GM12878 (cell line): ENCODE measurements at places on chromosomes 3 and 15. TPM values are rescaled to one million over a fixed set of nuclear protein-coding genes. Genes with fewer than 3 reads are reported as not detected.

The ZNF619 gene
- 5.9 and 7.5 TPM in 2 replicates for total RNA-seq

DNA sequence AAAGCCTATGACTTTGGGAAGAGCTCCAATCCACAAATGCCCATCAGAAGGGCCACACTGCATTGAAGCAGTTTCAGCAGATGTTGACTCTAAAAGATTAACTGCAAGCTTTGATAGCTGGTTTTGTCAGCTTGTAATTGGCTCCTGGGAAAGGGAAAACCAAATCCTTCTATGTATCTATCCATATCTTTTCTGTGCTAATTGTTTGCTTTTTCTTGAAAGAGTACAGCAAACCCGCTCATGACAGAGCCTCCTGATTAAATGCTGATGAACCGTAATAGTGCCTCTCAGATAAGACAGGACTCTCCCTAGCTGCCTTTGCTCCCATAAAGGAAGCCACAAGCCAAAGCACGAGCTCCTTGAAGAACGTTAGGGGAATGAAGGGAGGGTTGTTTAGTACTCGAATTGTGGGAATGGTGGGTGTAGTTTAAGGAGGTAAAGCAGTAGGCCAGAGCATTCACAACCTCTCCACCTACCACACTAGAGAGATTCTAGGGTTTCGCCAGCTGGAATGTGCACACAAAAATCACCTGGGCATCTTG is 33.6 kb upstream of the LRIG1 start:
- H3K27me3 ChIP-seq = no peaks in the 10 kb centered on the region; the same call in 1 of the 2 replicates
- H3K4me3 ChIP-seq = no peak overlapping the region
- H3K36me3 ChIP-seq = no peaks in the 10 kb centered on the region
- H3K4me1 ChIP-seq = no peaks in the 10 kb centered on the region

GRCh38 chr15:99536422-99537040 is 29.3 kb upstream of the MEF2A start:
- no peaks in the 10 kb centered on the region for H3K27me3 ChIP-seq
- no peak for DNase-seq
- H3K36me3 ChIP-seq = no peaks in the 10 kb centered on the region
- peaks cover 8% of the 10 kb centered on the region; the same call in 1 of the 2 replicates for H3K4me1 ChIP-seq
- no peak overlapping the region for H3K4me3 ChIP-seq

DNA sequence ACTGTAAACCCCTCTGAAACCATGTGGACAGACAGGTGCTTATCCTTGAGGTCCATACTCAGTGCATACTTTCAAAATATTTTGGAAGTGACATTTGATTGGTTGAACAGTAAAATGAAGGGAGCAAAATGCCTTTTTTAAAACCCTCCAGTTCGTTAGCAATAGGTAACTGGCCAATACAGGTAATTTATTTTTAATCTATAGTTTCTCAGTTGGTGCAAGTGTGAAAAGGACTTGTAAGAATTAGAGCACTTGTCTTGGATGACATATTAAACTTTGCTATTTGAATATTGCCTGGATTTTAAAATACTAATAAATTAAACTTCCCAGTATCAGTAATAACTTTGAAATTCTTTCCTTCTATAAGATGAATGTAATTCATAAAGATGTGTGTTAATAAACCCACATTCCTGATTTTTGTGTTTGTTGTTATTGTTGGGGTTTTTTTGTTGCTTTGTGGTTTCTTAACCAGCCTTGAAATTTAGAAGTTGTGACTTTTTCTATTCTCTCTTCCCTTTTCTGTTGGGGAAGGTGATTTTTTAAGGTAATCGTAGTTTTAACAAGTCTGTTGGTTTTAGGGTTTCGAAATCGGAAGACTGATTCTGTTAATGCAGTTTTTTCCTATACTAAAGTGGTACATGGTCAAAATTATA is 90.0 kb downstream of the STT3B start:
- H3K27me3 ChIP-seq = no peaks in the 10 kb centered on the region
- peaks cover 25% of the 10 kb centered on the region for H3K4me1 ChIP-seq
- DNase-seq = peak; percentile 41
- H3K27ac ChIP-seq = peak overlapping the region; percentile 0; the same call in 1 of the 2 replicates
- peaks cover 3% of the 10 kb centered on the region; the same call in 1 of the 2 replicates for H3K36me3 ChIP-seq

The CTXN2 gene
- not detected in 2 replicates for total RNA-seq

GRCh38 chr3:156498307-156498706 is 56.6 kb downstream of the SSR3 start:
- no peak for DNase-seq
- H3K36me3 ChIP-seq = no peaks in the 10 kb centered on the region
- peaks cover 3% of the 10 kb centered on the region; the same call in 1 of the 2 replicates for H3K4me1 ChIP-seq
- H3K27ac ChIP-seq = no peak overlapping the region

DNA sequence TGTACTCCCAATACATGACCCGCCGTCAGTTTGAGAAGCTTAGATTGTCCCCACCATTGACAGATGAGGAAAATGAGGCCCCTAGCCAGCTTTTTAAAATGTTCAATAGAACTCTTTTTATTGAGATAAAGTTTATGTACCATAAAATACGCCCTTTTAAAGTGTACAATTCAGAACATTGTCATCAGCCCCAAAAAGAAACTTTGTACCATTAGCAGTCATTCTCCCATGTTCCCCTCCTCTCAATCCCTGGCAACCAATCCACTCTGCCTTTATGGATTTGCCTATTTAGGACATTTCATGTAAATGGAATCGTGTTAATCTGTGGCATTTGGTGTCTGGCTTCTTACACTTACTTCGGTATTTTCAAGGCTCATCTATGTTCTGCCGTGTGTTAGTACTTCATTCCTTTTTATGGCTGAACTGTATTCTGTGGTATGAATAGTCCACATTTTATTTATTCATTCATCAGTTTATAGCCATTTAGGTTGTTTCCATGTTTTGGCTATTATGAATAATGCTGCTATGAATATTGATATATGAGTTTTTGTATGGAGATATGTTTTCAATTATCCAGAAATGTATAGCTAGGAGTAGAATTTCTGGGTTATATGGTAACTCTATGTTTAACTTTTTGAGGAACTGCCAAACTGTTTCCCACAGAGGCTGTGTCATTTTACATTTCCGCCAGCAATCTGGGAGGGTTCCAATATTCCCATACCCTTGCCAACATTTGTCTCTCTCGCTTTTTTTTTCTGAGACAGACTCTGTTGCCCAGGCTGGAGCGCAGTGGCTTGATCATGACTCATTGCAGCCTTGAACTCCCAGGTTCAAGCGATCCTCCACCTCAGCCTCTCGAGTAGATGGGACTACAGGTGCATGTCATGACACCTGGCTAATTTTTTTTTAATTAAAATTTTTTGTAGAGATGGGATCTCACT is 15.3 kb upstream of the PTPN23 start:
- no peaks in the 10 kb centered on the region for H3K36me3 ChIP-seq
- DNase-seq = no peak
- H3K27me3 ChIP-seq = no peaks in the 10 kb centered on the region
- H3K4me1 ChIP-seq = no peaks in the 10 kb centered on the region
- no peak overlapping the region for H3K27ac ChIP-seq

GRCh38 chr3:133276594-133276993 is 123.3 kb upstream of the BFSP2 start:
- H3K4me3 ChIP-seq = no peak overlapping the region
- H3K27ac ChIP-seq = no peak overlapping the region
- H3K27me3 ChIP-seq = no peaks in the 10 kb centered on the region
- no peaks in the 10 kb centered on the region for H3K4me1 ChIP-seq
- DNase-seq = no peak
- no peaks in the 10 kb centered on the region for H3K36me3 ChIP-seq

DNA sequence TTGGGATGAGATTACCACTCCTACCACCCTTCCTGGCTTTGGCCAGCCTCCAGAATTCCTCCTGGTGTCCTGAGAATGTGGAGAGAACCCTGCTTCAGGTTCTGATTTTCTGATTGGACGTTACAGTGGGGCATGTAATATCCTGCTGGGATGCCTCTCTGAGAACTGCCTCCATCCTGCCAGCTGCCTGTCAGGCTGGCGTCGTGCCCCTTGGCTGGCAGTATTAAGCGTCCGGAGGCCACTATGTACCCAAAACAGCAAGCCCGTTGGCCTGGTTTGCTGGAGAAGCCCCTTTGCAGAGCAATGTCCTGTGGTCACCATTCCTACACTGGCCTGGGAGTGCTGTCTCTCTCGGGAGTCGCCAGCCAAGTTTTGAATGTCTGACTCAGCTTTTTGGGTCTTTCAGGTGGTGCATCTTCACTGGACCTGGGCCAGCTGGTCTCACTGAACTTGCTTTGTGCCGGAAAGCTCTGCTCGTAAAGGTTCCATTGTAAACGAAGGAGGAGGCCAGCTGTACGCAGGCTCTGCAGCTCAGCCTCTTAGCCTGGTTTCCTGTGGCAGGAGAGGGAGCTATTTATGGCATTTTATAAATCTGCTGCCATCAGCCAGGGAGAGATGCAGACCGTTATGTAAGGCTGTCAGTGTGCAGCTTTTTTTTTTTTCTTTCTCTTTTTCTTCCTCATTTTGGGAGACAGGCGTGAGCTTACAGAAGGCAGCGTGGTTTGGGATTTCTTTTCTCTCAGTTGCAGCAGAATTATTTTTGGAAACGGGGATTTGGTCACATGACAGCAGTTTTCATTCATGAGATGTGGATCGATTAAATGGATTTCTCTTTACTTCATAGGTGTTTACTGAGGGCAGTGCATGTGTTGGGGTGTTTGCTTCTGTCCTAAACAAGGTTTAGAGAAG is 19.0 kb upstream of the TRAK1 start:
- peak overlapping the region; percentile 7 for H3K27ac ChIP-seq
- H3K4me3 ChIP-seq = peak overlapping the region; percentile 54; the same call in 1 of the 2 replicates
- no peaks in the 10 kb centered on the region for H3K27me3 ChIP-seq
- H3K36me3 ChIP-seq = no peaks in the 10 kb centered on the region; the same call in 1 of the 2 replicates

DNA sequence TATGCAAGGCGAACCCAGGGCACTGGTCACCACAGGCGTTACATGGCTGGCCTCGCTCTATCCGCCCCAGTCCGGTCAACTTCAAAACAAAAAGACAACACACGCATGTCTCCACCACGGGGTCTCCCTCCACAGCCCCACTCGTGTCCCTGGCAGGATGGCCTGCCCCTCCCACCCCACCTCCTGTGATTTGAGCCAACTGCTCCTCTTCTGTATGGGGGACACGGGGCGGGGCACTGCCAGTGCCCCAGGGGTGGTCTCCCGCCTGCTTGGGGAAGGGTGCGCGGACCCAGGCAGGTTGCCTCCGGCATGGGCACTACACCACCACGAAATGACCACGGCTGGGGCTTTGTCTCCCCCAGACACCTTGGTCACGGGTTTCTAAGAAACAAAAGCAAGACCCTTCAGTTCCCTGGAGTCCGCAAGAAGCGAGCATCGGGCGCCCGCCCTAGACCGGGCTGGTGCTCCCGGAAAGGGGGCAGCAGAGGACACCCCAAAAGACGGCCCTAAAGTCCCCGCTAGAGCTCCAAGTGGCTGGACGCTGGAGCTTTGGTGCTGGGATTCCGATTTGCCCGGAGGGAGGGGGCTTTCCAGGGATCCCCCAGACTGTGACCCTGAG is 219.3 kb upstream of the PRICKLE2 start:
- no peak overlapping the region for H3K27ac ChIP-seq
- H3K36me3 ChIP-seq = no peaks in the 10 kb centered on the region
- no peak for DNase-seq
- H3K4me3 ChIP-seq = no peak overlapping the region; the same call in 1 of the 2 replicates
- H3K27me3 ChIP-seq = 0 out of 2 replicates have a peak, but pooled peaks cover 3% of the 10 kb centered on the region

GRCh38 chr15:52551762-52552161 is 17.1 kb downstream of the ARPP19 start:
- peaks cover 12% of the 10 kb centered on the region for H3K4me1 ChIP-seq
- DNase-seq = no peak
- no peaks in the 10 kb centered on the region for H3K27me3 ChIP-seq
- peaks cover 5% of the 10 kb centered on the region for H3K36me3 ChIP-seq

GRCh38 chr3:98977520-98977919 is 76.0 kb upstream of the DCBLD2 start:
- H3K4me1 ChIP-seq = no peaks in the 10 kb centered on the region; the same call in 1 of the 2 replicates
- H3K36me3 ChIP-seq = no peaks in the 10 kb centered on the region
- no peaks in the 10 kb centered on the region for H3K27me3 ChIP-seq
- H3K4me3 ChIP-seq = no peak overlapping the region

- DNase-seq = no peak
- H3K4me3 ChIP-seq = no peak overlapping the region
Observed at GRCh38 chr3:11228041-11228440, 44.2 kb upstream of the ATG7 start.

- DNase-seq = no peak
- peaks cover 3% of the 10 kb centered on the region; the same call in 1 of the 2 replicates for H3K4me1 ChIP-seq
- no peaks in the 10 kb centered on the region for H3K27me3 ChIP-seq
- no peak overlapping the region for H3K4me3 ChIP-seq
Observed at GRCh38 chr3:112858410-112859069, 11.9 kb upstream of the CD200R1L start.

- no peaks in the 10 kb centered on the region for H3K4me1 ChIP-seq
- no peak overlapping the region for H3K27ac ChIP-seq
- no peak for DNase-seq
- H3K36me3 ChIP-seq = no peaks in the 10 kb centered on the region
Observed at GRCh38 chr3:188269040-188269439, 115.1 kb downstream of the LPP start.

GRCh38 chr3:129304146-129304961 is 25.7 kb downstream of the HMCES start:
- H3K4me3 ChIP-seq = no peak overlapping the region
- H3K27ac ChIP-seq = no peak overlapping the region
- no peaks in the 10 kb centered on the region for H3K27me3 ChIP-seq

The SPATA16 gene
- not detected in 2 replicates for total RNA-seq

The RSRC1 gene
- total RNA-seq = 31.5 and 34.4 TPM in 2 replicates

GRCh38 chr3:42056840-42057239 is 34.3 kb upstream of the TRAK1 start:
- no peaks in the 10 kb centered on the region; the same call in 1 of the 2 replicates for H3K36me3 ChIP-seq
- no peaks in the 10 kb centered on the region for H3K27me3 ChIP-seq
- peaks cover 27% of the 10 kb centered on the region for H3K4me1 ChIP-seq
- no peak for DNase-seq
- H3K4me3 ChIP-seq = 0 out of 2 replicates have a peak overlapping the region, but pooled peaks have one; percentile 31

DNA sequence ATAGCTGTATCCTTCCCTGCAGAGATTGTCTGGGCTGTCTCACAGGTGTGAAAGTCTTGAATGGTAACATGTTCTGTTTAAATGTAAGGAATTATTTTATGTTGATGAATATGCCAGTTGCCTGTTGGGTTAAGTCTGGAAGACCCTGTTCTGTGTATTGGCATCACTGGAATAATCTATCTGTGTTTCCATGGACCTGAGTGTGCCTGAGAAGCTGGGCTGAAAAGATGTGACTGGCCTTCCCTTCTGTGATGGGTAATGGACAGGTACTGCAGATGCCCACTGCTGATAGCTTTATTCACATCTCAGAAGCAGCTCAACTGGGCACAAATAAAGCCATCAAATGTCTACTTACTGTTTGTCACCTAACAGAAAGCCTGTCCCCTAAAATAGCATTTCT is 196.3 kb downstream of the FNDC3B start:
- H3K4me1 ChIP-seq = no peaks in the 10 kb centered on the region
- no peak overlapping the region for H3K27ac ChIP-seq
- H3K4me3 ChIP-seq = no peak overlapping the region
- no peaks in the 10 kb centered on the region for H3K27me3 ChIP-seq
- peaks cover 11% of the 10 kb centered on the region; the same call in 1 of the 2 replicates for H3K36me3 ChIP-seq

The CKMT1A gene
- total RNA-seq = 0.13 TPM in 1 of 2 replicates, not detected in the other
